Hindlimb muscle (tissue), 1 donor: ENCODE measurements at places on chromosomes 16 and 17. TPM values are rescaled to one million over a fixed set of nuclear protein-coding genes. Genes with fewer than 3 reads are reported as not detected.

- DNase-seq = no peak
These were observed 61.5 kb downstream of the NETO2 start for GRCh38 chr16:47082099-47082865.

DNA sequence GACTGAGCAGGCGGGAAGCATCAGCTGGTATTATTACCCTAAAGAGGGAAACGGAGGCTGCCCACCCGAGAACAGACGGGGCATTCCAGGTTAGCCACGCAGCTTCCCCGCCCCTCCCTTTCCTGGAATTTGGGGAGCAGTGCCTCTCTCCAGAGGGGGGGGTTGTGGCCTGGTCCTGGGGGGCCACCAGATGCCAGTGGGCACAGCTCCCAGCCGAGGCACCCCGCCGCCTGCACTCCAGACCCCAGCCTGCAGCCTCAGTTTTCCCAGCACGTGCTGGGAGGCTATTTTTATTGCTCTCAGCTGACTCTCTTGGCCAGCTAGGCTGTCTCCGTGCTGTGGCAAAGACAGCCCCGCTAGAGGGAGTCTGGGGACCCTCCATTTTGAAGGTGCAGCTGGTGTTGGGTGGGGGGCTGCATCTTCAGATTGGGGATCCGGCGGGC lies 62.7 kb upstream of the GSE1 start:
- no peak for DNase-seq

DNA sequence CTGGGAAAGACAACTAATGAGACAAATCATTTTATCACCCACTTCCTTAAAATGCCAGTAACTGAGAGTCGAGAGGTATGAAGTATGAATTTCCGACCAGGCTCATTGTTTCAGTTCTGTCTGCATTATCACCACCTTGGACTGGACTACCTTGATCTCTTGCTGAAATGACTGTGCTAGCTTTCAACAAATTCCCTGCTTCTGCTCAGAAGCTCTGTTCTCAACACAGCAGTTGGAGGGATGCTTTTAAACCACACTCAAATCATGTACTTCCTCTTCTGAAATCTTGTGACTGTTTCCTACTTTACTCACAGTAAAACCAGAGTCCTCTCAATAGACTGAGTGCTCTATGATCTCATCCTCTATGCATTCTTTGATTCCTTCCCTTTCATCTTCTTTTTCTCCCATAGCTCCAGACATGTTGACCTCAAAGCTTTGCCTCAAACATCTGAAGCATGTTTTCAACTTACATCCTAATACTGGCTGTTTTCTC lies 195.8 kb downstream of the KCNJ2 start:
- no peak for DNase-seq

- peak; percentile 82 for DNase-seq
These were observed 35.6 kb downstream of the CLEC16A start for GRCh38 chr16:10979717-10980601.

The SOCS3 gene
- polyA plus RNA-seq = 14.4 TPM
